ENCODE measurements at places on chromosomes 5 and 9.

DNA sequence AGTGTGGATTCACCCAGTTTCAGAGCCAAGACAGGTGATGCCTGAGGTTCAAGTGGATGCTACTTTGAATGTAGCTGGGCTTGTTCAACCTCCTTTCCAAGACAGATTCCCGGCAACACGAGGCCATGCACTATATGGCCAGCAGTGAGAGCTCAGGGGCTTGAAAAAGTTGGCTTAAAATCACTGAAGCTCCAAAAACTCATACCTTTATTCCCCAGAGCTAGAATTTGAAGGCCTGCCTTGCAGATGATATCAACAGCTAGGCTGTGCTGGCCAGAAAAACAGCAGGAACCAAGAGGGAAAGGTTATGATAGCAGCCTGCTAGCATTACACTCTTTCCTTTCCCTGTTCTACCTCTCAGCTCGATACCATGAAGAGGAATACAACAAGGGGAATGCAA, 120.2 kb upstream of the DAB2 start:
- DNase-seq, result no peak
- H3K4me3 ChIP-seq, result no peak overlapping the region
- H3K27me3 ChIP-seq, result no peaks in the 10 kb centered on the region
- no peak overlapping the region for H3K27ac ChIP-seq
- H3K36me3 ChIP-seq, result no peaks in the 10 kb centered on the region

GRCh38 chr5:61280761-61281427, 51.2 kb upstream of the ZSWIM6 start:
- no peaks in the 10 kb centered on the region for H3K27me3 ChIP-seq
- H3K4me3 ChIP-seq, result no peak overlapping the region
- H3K36me3 ChIP-seq, result no peaks in the 10 kb centered on the region
- H3K27ac ChIP-seq, result peak overlapping the region; percentile 45

- H3K36me3 ChIP-seq, result no peaks in the 10 kb centered on the region
- no peak for DNase-seq
- no peak overlapping the region for H3K27ac ChIP-seq
- H3K4me3 ChIP-seq, result no peak overlapping the region
Observed at GRCh38 chr5:89055015-89055694, 172.2 kb upstream of the MEF2C start.

DNA sequence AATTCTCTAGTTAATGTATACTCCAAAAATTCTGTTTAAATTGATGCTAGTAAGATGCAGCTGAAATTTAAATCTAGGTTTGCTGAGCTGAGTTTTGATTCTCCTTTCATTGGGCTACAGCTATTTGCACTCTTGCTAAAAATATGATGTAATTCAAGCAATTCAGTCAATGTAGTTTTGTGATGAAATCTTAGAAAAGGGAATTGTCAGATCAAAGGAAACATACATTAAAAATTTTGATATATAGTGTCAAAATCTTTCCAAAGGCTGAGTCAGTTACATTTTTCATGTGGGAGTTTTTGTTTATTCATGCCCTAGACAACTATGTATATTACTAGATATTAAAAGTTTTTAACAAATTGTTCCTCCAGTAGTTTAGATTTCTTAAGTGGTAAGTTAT, 334.9 kb upstream of the DAB2 start:
- no peak overlapping the region for H3K4me3 ChIP-seq
- no peaks in the 10 kb centered on the region for H3K36me3 ChIP-seq
- peak overlapping the region; percentile 99 for H3K27ac ChIP-seq

- DNase-seq, result no peak
- no peak overlapping the region for H3K4me3 ChIP-seq
- peaks cover 17% of the 10 kb centered on the region for H3K4me1 ChIP-seq
Observed at GRCh38 chr5:1557114-1557873, 33.5 kb upstream of the LPCAT1 start.

- no peak overlapping the region for H3K27ac ChIP-seq
- no peak for DNase-seq
- H3K27me3 ChIP-seq, result no peaks in the 10 kb centered on the region
- peaks cover 10% of the 10 kb centered on the region for H3K4me1 ChIP-seq
- H3K4me3 ChIP-seq, result no peak overlapping the region
Observed at GRCh38 chr5:160427607-160428006, 6.0 kb downstream of the PTTG1 start.

DNA sequence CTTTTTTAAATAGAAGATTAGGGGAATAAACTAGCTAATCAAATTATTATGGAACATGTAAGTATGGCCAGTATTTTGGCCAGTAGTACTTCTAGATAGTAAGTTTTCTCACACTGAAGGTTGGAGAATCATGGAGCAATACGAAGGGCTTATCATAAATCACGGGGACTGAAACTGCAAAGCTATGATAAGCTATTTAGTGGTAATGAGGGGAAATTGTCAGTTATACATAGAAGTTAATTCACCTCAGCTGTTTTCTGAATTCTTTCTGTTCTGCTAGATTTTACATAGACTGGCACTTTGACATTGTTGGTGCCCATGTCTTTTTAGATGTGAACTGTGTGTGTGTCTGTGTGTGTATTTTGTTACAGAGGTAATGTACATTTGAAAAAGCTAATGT, 34.5 kb upstream of the FAM151B start:
- H3K4me1 ChIP-seq, result no peaks in the 10 kb centered on the region
- no peak overlapping the region for H3K4me3 ChIP-seq

GRCh38 chr5:168409591-168410458, 76.4 kb upstream of the RARS1 start:
- DNase-seq, result peak; percentile 90
- H3K4me1 ChIP-seq, result peaks cover 37% of the 10 kb centered on the region
- H3K27ac ChIP-seq, result peak overlapping the region; percentile 61
- H3K4me3 ChIP-seq, result peak overlapping the region; percentile 47
- H3K27me3 ChIP-seq, result no peaks in the 10 kb centered on the region

DNA sequence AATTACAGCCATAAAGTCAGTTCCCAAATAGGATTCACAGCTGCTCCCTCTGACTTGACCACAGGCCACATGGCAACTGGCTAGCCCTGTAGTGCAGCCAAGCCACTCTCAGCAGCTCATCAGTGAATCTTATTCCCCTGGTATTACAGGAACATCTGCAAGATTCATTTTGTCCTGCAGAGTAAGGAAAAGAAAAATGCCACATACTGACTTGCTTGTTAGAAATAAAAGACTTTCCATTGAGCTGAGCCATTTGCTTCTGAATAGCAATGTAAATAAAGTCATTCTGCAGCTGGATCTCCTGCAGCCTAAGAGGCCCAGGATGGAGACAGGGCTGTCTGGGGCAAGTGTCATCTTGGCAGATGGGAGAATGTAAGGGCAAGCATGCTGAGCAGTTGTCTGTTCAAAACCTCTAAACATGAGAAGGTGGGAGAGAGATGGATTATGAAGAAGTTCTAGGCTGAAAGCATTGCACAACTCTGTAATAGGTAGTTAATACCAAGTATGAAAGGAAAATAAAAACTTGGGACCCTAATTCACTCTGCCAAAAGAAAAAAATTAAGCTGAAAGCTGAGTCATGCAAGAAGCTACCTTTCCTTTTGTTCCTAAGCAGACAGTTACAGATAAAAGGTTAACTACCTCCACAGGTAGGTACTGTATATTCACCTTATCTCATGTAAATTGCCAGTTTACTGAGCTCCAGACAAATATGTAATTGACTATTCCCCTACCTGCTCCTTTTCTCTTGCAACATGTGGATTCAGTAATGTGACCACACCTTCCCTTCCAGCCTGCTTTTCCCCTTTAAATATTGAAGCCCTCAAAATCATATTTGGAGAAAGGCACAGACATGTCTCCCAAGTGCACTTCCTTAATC, 244.4 kb upstream of the RAI14 start:
- H3K4me1 ChIP-seq, result peaks cover 20% of the 10 kb centered on the region
- H3K36me3 ChIP-seq, result no peaks in the 10 kb centered on the region
- H3K27ac ChIP-seq, result no peak overlapping the region
- H3K27me3 ChIP-seq, result no peaks in the 10 kb centered on the region
- peak; percentile 44 for DNase-seq

DNA sequence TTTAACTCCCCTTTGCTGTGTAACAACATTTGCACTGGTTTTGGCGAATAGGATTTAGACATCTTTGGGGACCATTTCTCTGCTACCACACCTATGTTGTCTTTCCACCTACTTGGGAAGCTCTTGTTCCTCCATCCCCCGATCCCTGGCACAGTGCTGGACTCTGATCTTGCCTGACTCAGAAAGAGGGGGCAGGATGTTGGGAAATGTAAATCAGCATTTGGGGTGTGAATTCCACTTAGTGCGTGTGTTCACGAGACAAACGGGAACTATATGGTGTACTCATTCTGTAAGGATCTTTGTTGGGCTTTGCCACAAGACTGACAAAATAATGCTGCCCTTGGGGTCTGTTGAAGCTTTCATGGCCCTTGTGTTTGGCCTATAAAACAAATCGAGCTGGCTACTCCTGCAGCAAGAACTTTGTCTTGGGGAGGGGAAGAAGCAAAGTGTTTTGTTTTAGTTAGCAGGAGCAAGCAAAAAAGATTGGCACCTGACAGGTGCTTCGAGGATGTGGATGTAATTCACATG, 18.5 kb downstream of the TMEM268 start:
- no peak overlapping the region for H3K4me3 ChIP-seq
- H3K27me3 ChIP-seq, result no peaks in the 10 kb centered on the region
- DNase-seq, result no peak
- H3K4me1 ChIP-seq, result no peaks in the 10 kb centered on the region

GRCh38 chr9:91423785-91424402, at the start of gene NFIL3:
Gene NFIL3, minus strand, starts transcription at chr9:91423832. Its CDS starts 13,098 bp downstream, at chr9:91410734.
- H3K36me3 ChIP-seq, result no peaks in the 10 kb centered on the region
- peak within 1 kb of the TSS; percentile 92 for H3K27ac ChIP-seq
- peaks cover 30% of the 10 kb centered on the region for H3K4me1 ChIP-seq
- H3K27me3 ChIP-seq, result no peaks in the 10 kb centered on the region

DNA sequence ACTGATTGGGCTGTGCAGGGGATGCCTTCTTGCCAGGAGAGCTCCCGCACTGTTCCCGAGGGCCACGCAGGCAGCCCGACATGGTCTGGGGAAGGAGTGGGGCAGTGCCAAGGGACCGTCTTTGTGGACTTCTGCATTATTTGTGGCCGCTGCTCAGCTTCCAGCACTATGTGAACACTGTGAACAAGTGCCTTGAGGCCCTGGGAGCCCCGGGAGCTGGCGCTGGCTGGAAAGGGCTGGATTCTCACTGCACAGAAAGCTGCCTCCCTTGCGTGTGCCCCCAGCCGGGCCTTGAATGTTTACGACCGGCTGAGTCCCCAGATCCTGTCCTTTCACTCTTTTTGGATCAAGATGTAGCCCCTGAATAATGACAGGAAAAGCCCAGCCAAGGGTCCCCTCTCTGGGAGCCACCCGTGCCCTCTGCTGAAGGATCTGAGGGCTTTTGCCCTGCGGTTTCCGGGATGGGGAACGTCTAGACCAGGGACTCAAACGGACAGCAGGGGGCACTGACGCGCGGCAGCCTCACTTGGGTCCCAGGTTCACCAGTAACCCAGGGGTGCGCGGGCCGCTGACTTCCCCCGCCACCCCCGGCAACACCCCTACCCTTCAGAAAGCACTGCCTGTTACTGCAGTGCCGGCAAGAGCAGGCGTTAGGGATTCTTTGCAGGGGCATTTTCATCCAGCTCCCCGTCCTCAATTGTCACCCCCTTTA, 98.9 kb upstream of the FCN2 start:
- H3K4me3 ChIP-seq, result no peak overlapping the region
- H3K4me1 ChIP-seq, result peaks cover 16% of the 10 kb centered on the region
- H3K27me3 ChIP-seq, result no peaks in the 10 kb centered on the region
- H3K27ac ChIP-seq, result no peak overlapping the region
- H3K36me3 ChIP-seq, result peaks cover 40% of the 10 kb centered on the region
- no peak for DNase-seq

DNA sequence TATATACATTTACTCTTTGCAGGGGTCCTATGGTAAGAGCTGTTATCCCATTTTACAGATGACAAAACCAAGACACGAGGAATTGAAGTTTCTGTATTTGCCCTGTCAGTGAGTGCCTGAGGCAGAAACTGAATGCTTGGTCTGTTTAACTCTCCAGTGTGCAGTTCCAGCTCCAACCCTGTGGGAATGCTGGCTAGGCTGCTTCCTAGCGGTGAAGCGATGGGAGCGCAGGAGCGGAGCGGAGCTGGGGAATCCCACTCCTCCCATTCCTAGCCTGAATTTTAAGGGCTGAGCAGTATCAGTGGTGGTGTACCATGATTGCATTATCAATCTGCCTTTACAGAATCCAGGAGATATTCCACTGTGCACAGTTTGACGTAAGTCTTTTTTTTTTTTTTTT, 202.3 kb downstream of the LRRC70 start:
- no peak for DNase-seq
- no peaks in the 10 kb centered on the region for H3K27me3 ChIP-seq
- H3K36me3 ChIP-seq, result no peaks in the 10 kb centered on the region
- H3K4me1 ChIP-seq, result no peaks in the 10 kb centered on the region
- H3K4me3 ChIP-seq, result no peak overlapping the region

- no peak overlapping the region for H3K27ac ChIP-seq
- no peaks in the 10 kb centered on the region for H3K27me3 ChIP-seq
- DNase-seq, result no peak
- no peaks in the 10 kb centered on the region for H3K36me3 ChIP-seq
Observed at GRCh38 chr5:173648308-173648866, 31.9 kb upstream of the BOD1 start.

- DNase-seq, result no peak
- H3K4me3 ChIP-seq, result no peak overlapping the region
- no peak overlapping the region for H3K27ac ChIP-seq
- H3K36me3 ChIP-seq, result no peaks in the 10 kb centered on the region
- H3K27me3 ChIP-seq, result no peaks in the 10 kb centered on the region
- no peaks in the 10 kb centered on the region for H3K4me1 ChIP-seq
Observed at GRCh38 chr5:179470201-179470600, 80.2 kb upstream of the RUFY1 start.

GRCh38 chr9:136339173-136339957, 12.0 kb downstream of the GPSM1 start:
- peaks cover 2% of the 10 kb centered on the region for H3K36me3 ChIP-seq
- H3K27me3 ChIP-seq, result no peaks in the 10 kb centered on the region
- no peak for DNase-seq
- peaks cover 23% of the 10 kb centered on the region for H3K4me1 ChIP-seq
- no peak overlapping the region for H3K4me3 ChIP-seq
- H3K27ac ChIP-seq, result no peak overlapping the region

DNA sequence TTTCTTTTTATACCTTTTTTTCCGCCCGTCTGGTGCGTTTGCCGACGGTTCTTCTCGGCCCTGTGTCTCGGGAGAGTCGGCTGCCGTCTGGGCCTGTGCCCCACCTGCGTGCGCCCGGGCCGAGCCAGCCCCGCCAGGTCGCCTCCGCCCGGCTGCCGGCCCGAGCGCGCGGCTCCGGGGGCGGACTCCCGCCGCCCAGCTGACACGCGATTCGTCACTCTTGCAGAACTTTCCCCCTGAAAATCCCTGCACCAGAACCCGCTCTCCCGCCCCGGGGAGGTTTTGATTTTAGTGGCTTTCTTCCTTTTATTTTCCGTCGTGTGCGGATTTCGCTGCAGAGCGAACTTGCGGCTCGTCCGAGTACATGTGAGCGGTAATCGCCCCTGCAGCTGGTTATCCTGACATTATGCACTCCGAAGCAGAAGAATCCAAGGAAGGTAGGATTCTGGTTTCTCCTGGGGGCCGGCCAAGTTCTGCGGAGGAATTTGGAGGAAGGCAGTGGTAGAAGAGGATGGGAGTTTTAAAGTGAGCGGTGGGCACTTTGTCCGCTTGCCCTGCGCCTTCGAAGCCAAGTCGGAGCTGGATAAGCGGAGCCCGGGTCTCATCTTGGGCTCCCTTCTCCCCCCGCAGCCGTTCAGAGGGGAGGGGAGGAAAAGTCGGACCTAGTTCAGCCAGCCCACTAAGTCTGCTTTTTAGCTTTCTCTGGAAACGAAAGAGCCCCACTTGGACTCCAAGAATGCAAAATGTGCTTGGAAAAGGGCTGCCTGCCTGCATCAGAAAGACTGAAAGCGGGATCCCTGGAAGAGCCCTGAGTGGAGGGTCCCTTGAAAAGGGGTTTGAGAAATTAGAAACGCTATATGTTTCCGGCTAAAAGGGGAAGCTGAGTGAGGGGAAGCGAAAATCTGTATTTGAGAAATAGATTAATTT, at the start of gene TNFAIP8:
TNFAIP8 (plus strand) TSS at position 335 of the 927 bp plus-strand sequence; CDS start at position 407, 72 bp downstream.
- peak within 1 kb of the TSS; percentile 9 for H3K27ac ChIP-seq
- peak; percentile 58 for DNase-seq
- peak within 1 kb of the TSS; percentile 75 for H3K4me3 ChIP-seq
- no peaks in the 10 kb centered on the region for H3K27me3 ChIP-seq
- no peaks in the 10 kb centered on the region for H3K36me3 ChIP-seq

All from astrocyte (in vitro differentiated cells and primary cell).